Activated naive CD4-positive, alpha-beta T cell treated with Interleukin-2 at 50 U/mL for 16 hours (primary cell): ENCODE measurements at places on chromosomes 2 and 18.

- DNase-seq = no peak
These were observed 131.3 kb downstream of the CCDC148 start for GRCh38 chr2:158325031-158325781.

DNA sequence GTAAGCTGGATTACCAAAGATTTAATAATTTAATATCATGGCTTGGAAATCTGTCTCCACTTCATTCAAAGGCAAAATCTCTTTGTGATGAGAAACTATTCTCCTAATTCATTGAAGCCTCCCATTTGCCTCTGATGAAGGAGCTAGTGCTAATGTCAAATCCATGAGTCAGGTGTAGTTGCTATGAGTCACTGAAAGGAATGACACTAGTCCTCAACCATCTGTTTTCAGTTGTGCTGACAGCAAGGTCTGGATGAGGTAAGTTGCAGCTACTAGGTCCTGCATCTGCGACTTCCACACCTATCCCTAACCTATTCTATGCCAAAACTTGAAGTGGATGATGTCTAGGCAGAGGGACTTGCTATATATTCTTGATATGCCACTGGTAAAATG lies 324.0 kb upstream of the UBE2E3 start:
- no peak for DNase-seq

DNA sequence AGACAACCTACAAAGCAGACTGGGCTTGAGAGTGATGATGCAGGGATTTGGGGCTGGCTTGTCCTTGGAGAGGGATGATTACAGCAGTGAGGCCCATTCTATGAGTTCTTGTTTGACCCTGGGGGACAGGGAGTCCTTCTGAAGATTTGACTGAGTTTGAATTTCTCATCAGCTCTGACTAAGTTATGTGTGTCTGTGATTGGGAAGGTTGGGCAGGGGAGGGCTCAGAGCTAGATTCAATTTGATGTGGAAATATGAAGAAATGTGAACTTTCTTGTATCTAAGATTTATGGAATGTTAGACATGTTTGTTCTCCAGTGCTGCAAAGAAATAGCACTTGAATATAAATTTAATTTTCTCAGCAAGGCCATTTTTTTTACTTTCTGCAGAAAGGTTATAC lies 19.9 kb upstream of the IL1R2 start:
- DNase-seq = no peak

- no peak for DNase-seq
These were observed 2.2 kb upstream of the MFSD2B start for GRCh38 chr2:24007693-24008092.

DNA sequence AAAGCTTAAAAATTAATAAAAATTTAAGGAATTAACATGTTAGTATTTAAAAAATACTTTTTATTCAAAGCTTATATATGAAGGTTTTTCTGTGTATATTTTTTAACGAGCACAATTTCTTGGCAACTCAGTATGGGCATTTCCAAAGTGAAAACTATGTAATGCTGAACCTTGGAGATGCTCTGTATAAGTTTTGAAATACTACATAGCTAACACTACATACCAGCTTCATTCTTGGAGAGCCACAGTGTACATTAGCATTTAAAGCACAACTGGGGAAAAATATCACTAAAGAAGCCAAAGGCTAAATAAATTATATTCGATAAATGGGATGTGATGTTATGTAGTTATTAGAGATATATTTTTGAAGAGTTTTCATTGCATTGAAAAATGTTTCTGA lies 446.5 kb downstream of the CCDC85A start:
- no peak for DNase-seq

- DNase-seq = peak; percentile 84
These were observed 92.4 kb upstream of the RMDN2 start for GRCh38 chr2:37832590-37833197.

DNA sequence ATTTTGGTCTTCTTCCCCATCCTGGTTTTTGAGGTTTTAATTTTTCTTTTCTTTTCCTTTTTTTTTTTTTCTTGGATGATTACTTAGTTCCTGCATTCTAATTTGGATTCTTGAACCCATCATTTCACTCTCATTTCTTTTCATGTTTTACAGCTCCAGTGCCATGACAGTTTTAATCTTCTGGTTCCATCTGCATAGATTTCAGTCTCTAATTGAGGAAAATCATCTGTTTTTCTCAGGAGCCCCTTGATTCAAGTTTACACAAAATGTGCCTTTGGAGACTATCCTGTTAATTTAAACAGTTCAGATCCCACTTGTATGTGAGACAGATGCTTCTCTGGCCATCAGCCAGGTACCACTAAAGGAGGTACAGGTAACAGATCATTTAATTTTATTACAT lies 379.9 kb downstream of the PIK3C3 start:
- DNase-seq = no peak

DNA sequence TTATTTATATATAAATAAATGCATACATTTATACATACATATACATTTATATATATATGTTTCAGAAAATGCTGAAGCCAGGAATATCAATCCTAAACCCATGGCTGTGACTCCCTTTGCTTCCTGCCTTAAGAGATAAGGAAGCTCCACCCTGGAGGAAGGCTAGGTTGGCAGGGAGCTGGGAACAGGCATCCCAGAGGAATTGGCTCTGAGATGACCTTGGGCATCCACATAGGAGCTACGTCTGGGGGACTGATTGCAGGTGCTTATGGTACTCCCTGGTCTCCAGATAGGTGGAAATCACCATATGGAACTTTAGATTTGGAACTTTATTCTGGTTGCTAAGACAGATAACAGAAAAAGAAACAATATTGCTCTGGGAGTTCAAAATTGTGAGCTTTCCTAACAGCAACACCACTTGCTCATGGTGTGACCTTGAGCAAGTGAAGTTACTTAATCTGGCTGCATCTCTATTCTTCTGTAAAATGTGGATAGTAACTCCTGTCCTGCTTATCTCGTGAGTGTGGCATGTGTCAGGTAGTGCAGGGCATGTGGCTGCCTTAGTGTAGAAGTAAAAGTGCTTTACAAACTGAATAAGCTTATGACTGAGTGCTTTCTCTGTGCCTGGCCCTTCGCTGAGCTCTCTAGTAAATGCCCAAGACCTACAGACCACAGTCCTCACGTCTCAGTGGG lies 341.0 kb downstream of the MEIS1 start:
- no peak for DNase-seq

- DNase-seq = no peak
These were observed 295.0 kb upstream of the SPRED2 start for GRCh38 chr2:65727381-65727780.

GRCh38 chr2:20141056-20141762 lies 83.7 kb downstream of the SDC1 start:
- DNase-seq = no peak
